ENCODE measurements at places on chromosomes 1 and 21. TPM values are rescaled to one million over a fixed set of nuclear protein-coding genes. Genes with fewer than 3 reads are reported as not detected.

MATN1 gene
- 1.1 TPM for total RNA-seq

GOLT1A gene
- not detected for total RNA-seq

MOV10 gene
- 78.0 TPM for total RNA-seq

C8A gene
- total RNA-seq, result not detected

FCRL2 gene
- total RNA-seq, result not detected

CD5L gene
- total RNA-seq, result not detected

SLC35F3 gene
- 0.56 TPM for total RNA-seq

CRYAA gene
- not detected for total RNA-seq

SPRR4 gene
- not detected for total RNA-seq

RGSL1 gene
- total RNA-seq, result not detected

GNAT2 gene
- not detected for total RNA-seq

LDLRAD1 gene
- not detected for total RNA-seq

HUNK gene
- total RNA-seq, result 0.07 TPM

FAM163A gene
- not detected for total RNA-seq

INAVA gene
- 0.86 TPM for total RNA-seq

RC3H1 gene
- 53.2 TPM for total RNA-seq

OR2AK2 gene
- not detected for total RNA-seq

ZNF593OS gene
- not detected for total RNA-seq

LCE1A gene
- not detected for total RNA-seq

RNU1-3 gene
- 3,879 TPM for total RNA-seq

MARK1 gene
- total RNA-seq, result not detected

HSPG2 gene
- total RNA-seq, result not detected

POU3F1 gene
- total RNA-seq, result 0.93 TPM

RABGGTB gene
- 278 TPM for total RNA-seq

OPTC gene
- total RNA-seq, result not detected

B3GALT5 gene
- total RNA-seq, result not detected

KCNN3 gene
- total RNA-seq, result 0.08 TPM

GUCA2A gene
- not detected for total RNA-seq

VPS72 gene
- total RNA-seq, result 74.4 TPM

LRRC38 gene
- total RNA-seq, result not detected

JAM2 gene
- total RNA-seq, result 0.50 TPM

SEMA6C gene
- 2.9 TPM for total RNA-seq

SMIM1 gene
- not detected for total RNA-seq

OPRD1 gene
- total RNA-seq, result not detected

PRKCZ gene
- total RNA-seq, result 10.8 TPM

NPPB gene
- not detected for total RNA-seq

MFAP2 gene
- total RNA-seq, result not detected

OR10Z1 gene
- not detected for total RNA-seq

ATP5PF gene
- 52.1 TPM for total RNA-seq

CORT gene
- 0.45 TPM for total RNA-seq

CASZ1 gene
- total RNA-seq, result 17.8 TPM

SLFNL1 gene
- total RNA-seq, result 0.14 TPM

OR2T2 gene
- not detected for total RNA-seq

CAPN9 gene
- not detected for total RNA-seq

USH2A gene
- total RNA-seq, result not detected

CD84 gene
- total RNA-seq, result 13.4 TPM

OTUD7B gene
- 18.9 TPM for total RNA-seq

RNU1-1 gene
- 1,591 TPM for total RNA-seq

PDZK1 gene
- 0.31 TPM for total RNA-seq

SLC30A2 gene
- not detected for total RNA-seq

MNDA gene
- not detected for total RNA-seq

VANGL2 gene
- not detected for total RNA-seq

VSIG8 gene
- total RNA-seq, result not detected

SDHB gene
- total RNA-seq, result 92.1 TPM

UBQLN4 gene
- 51.4 TPM for total RNA-seq

C1orf56 gene
- 1.1 TPM for total RNA-seq
